ENCODE measurements at places on chromosomes 4 and X.

- DNase-seq = no peak
Measured at GRCh38 chrX:19981947-19982346, 8.9 kb downstream of the BCLAF3 start.

DNA sequence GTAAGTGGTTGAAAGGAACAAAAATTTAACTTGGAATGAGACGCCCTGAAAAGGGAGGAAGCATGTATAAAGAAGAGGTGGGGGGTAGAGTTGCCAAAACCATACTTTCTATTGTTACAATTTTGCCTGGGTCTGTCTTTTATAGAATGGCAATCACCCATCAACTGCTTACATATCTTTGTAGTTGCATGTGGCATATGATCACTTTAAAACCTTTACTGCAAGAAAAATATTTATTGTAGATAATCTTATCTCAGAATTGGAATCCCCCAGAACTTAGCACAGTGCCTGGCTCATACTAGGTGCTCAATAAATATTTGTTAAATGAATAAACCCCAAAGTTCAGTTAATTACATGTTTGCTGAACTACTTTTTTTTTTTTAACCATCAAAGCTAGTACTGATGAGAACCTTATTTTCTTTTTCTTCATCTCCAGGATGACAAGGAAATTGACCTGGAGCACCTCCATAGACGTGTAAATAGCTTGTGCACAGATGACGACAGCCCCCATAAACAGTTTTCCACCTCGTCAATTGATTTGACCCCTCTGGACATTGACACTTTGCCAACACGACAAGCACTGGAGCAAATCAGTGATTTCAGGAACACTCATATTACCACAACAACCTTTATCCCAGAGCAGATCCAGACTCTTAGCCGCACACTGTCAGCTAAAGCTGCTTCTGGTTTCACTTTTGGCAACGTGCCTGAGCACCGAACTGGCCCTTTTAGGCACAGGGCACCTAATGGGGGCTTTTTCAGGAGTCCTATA lies 56.7 kb upstream of the ATOH1 start:
- no peak for DNase-seq

- DNase-seq = no peak
Measured at GRCh38 chrX:68833448-68833805, 4.6 kb downstream of the EFNB1 start.

DNA sequence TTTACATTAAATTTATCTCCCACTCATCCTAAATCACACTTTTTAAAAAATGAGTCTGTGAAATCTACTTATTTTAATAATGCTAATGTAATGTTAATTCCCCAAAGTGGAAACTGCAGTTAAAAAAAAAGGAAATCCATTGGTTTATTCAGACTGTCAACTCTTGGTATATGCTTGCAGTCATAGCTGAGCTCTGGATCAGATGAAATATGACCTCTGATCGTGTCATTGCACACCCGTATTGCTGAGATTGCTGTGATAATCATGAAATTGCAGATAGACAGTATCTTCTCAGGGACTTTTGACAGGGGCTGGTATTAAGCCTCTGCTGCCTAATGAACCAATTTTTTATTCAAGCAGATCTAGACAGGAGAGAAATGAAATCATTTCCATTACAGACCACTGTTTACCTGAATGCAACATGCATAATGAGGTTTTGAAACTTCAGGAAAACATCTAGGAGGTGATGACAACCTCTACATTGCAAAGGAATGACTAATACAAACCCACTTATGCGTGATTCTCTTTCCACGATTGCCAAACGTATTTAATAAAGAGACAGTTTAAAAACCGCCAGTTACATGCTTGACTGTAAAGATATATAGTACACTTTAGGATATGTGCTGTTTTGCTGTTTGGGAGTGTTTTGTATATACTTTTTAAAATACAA lies 138.3 kb upstream of the PUDP start:
- DNase-seq = no peak

DNA sequence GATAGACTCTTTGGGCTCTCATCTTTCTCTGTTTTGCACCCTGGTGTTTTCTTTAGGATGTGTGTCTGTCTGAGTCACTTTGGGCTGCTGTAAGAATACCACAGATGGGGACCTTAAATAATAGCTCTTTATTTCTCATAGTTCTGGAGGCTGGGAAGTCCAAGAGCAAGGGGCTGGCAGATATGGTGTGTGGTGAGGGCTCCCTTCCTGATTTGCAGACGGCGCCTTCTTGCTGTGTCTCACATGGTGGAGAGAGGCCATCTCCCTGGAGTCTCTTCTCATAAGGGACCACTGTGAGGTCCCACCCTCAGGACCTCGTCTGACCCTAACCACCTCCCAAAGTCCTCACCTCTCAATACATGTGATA lies 93.7 kb upstream of the ADRA2C start:
- no peak for DNase-seq

DNA sequence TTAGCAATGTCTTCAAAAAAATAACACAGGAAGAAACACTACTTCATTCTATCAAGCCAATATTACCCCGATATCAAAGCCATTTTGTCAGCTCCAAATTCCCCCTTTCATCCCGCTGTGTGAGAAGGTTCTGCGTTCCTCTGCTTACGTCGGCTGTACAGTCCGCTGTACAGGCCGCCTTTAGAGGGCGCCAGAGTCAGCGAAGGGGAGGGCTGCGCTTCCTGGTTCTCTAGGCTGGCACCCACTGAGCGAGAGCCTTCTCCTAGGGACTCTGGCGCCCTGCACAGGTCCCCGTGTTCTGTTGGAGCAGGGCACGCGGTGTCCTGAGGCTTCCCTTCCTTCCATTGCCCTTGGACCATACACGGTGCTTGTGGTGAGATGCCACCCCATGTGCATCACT lies 25.3 kb upstream of the CT45A1 start:
- no peak for DNase-seq

DNA sequence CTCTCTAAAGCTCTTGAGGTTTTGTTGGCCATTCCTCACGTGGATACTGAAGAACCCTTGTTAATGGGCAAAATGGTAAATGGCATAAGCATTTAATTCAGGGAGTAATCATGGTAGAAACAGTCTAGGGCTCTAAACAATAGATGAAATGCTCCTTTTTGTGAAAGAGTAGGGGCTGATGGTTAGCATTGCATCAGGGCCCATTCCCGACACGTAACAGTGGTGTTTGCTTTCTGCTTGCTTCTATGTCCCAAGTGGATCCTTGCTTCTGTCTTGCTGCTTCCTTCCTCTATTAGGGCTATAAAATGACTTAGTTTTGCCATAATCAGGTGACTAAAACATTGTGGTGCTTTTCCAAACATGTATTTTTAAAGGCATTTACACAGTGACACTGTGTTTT lies 230.9 kb upstream of the AFF2 start:
- no peak for DNase-seq

- DNase-seq = no peak
Measured at GRCh38 chrX:130714665-130715064, 188.3 kb downstream of the ENOX2 start.

- no peak for DNase-seq
Measured at GRCh38 chr4:7241597-7242125, 49.3 kb downstream of the SORCS2 start.

- DNase-seq = no peak
Measured at GRCh38 chrX:108114541-108114940, 23.0 kb downstream of the ATG4A start.

- no peak for DNase-seq
Measured at GRCh38 chr4:6469144-6469543, 3.3 kb downstream of the PPP2R2C start.

- DNase-seq = no peak
Measured at GRCh38 chr4:921830-922331, 10.2 kb downstream of the GAK start.

- DNase-seq = no peak
Measured at GRCh38 chr4:76155979-76156378, 7.8 kb upstream of the NUP54 start.

- DNase-seq = no peak
Measured at GRCh38 chr4:169246279-169246678, 24.5 kb downstream of the SH3RF1 start.

DNA sequence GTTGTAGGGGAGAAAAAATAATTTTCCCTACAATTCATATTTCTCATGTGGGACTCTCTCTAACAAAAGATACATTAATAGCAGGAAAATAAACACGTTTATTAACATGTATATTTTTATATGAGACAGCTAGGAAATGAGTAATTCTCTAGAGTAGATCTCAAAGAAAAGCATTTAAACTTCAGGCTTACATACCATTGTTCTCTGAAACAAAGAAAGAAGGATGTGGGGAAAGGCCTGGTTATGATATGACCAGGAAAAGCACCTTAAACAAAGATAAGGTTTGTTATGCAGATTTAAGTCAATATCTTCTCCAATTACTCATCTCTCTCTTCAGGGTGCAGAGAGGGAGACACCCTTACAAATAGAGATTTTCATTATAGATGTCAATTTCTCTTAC lies 131.3 kb downstream of the SLC7A11 start:
- DNase-seq = no peak

DNA sequence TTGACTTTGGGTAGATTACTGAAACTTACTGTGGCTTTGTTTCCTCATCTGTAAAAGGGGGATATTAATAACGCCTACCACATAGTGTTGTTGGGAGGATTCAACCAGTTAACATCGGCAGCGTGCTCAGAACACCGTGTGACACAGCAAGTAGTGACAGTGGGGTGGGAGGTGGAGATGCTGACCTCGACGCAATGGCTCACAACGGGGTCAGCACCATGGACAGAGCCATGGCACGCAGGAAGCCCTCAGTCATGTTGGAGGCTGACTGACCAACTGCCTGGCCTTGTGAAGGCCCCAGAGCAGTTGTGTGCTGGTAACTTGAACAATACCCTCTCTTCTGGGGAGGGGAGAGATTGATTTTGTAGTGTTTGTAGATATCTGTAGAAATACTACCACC lies 93.2 kb downstream of the WFS1 start:
- DNase-seq = no peak

GRCh38 chr4:60581919-60582536 lies 618.1 kb upstream of the ADGRL3 start:
- DNase-seq = no peak

- no peak for DNase-seq
Measured at GRCh38 chr4:15054541-15054940, 52.3 kb downstream of the CPEB2 start.

GRCh38 chr4:17251101-17251500 lies 260.8 kb downstream of the QDPR start:
- no peak for DNase-seq

GRCh38 chr4:185881430-185881829 lies 69.4 kb upstream of the SORBS2 start:
- DNase-seq = no peak

GRCh38 chr4:13097971-13098370 lies 386.2 kb downstream of the RAB28 start:
- DNase-seq = no peak

- DNase-seq = no peak
Measured at GRCh38 chr4:150799207-150799606, 215.9 kb downstream of the LRBA start.

DNA sequence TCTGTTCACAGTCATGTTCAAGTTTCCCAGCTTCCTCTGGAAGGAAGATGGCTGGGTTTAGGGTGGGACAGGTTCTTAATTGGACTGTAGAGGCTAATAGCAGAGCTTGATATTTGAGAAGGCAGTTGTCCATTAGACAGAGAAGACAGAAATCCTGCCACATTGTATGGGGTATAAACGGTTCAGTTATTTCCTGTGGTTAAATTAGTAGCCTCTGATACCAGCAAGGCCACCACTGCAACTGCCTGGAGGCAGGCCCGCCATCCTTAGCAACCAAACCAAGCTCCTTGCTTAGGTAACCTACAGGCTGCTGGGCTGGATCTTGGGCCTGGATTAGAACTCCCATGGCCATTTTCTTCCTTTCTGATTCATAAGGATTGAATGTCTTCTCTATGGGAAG lies 1367.0 kb downstream of the PCDH7 start:
- DNase-seq = no peak

GRCh38 chrX:102784550-102784949 lies 64.0 kb downstream of the GPRASP3 start:
- DNase-seq = no peak

GRCh38 chrX:147602176-147602696 lies 309.5 kb upstream of the FMR1 start:
- no peak for DNase-seq

- no peak for DNase-seq
Measured at GRCh38 chrX:149371986-149372385, 133.1 kb downstream of the IDS start.

DNA sequence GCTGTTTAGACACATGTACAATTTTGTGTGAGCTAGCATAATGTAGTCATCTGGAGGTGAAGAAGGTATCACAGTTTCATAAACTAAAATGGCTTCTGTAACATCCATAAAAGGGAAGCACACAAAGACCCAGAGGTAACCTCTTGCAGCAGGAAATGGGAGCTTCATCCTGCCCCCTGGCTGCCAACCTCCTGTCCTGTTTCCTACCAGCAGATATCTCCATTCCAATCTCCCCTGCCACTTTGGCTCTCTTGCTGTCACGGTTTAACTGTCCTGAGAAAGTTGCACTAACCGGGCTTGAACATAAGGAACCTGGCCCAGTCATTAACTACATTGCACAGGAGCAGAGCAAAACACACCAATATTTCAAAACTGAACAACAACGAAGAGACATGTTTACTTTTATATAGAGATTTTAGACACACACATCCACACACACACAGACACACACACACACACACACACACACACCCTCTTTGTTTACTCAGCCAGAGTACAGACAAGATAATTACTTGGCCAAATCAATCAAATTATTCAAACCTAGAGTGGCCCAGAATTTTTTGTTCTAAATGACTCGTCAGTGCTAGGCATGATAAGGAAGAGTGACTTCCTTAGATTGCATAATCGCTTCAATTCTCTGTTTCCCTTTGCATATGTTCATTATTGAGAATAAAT lies 24.2 kb downstream of the MID2 start:
- no peak for DNase-seq

- DNase-seq = no peak
Measured at GRCh38 chr4:84718699-84719098, 135.8 kb downstream of the CDS1 start.

DNA sequence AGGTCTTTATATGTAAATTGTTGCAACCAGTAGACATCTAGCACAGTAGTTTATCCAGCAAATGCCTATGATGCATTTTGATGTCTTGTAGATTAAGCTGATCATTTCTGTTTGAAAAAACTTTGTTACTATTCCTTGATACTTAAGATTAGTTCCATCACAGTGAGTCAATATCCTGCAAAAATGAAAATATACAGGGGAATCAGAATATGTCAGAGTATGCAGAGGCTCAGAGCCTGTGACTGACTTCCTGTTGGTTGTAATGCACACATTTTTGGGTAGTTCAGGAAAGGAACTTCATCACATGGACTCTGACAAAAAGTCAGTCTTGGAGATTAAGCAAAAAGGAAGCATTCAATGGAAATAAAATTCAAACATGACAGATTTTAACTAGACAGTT lies 815.5 kb downstream of the FAT4 start:
- DNase-seq = no peak

GRCh38 chr4:97589481-97590196 lies 553.6 kb downstream of the STPG2 start:
- no peak for DNase-seq

- no peak for DNase-seq
Measured at GRCh38 chrX:153538424-153538823, 21.0 kb downstream of the ATP2B3 start.

Data from cerebellar nuclear complex (tissue), 1 donor.